Psoas muscle (tissue), 8 donors: ENCODE measurements at places on chromosomes 1 and 21. TPM values are rescaled to one million over a fixed set of nuclear protein-coding genes. Genes with fewer than 3 reads are reported as not detected.

- DNase-seq, result no peak
These were observed 200.7 kb downstream of the CHRM3 start for GRCh38 chr1:239587066-239587465.

Gene NTMT2
- not detected for total RNA-seq

Gene ERG
- total RNA-seq, result 7.6 TPM

DNA sequence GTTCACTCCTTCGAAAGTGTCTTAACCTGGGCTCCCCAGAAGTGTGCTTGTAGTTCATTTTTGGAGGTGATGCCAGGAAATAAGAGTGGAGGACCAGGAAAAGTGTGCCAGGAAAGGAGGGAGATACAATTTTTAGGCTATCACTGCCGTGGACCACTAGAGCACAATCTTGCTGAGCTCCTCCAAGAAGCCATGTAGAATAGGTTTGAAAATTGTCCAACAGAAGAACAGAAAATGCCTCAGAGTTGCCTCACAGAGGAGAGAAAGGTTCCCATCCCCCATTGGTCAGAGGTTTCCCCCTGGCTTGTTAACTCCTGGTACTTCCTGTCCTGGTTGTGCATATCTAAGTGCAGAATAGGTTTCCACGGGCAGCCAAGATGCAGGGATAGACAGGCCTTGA, 41.6 kb downstream of the CATSPERE start:
- no peak for DNase-seq

DNA sequence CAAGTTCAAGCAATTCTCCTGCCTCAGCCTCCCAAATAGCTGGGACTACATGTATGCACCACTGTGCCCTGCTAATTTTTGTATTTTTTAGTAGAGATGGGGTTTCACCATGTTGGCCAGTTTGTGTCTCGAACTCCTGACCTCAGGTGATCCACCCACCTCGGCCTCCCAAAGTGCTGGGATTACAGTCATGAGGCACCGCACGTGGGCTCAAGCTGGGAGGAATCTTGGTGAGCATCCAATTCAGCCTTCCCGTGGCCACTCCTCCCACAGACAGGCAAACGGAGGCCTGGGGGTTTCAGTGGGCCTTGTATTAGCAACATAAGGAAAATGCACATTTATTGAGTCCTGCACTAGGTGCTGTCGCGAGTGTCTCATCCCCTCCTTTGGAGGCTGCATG, 24.5 kb upstream of the VWA5B1 start:
- DNase-seq, result no peak

- DNase-seq, result peak; percentile 84
These were observed 830 bp downstream of the INPP5B start for GRCh38 chr1:37945743-37946702.

- no peak for DNase-seq
These were observed 21.6 kb downstream of the NAV1 start for GRCh38 chr1:201560328-201561194.

Gene PTPRC
- 3.9 TPM for total RNA-seq

DNA sequence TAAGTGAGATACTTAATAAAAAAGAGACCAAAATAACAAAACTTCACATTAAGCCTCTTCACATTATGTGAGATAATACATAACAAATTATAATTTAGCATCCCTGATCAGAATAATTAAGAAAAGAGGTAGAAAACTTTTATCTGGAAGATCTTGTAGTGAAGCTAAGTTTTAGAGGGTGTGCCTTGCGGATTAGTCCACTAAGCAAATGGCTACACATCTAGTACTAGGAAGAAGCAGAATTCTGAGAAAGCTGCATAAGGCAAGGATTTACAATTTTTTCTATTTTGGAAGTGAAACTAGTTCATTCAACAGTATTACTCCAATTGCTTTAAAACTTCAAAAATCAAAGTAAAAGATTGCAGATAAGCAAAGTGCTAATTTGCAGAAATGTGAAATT, 3.5 kb downstream of the YOD1 start:
- DNase-seq, result no peak

- DNase-seq, result peak; percentile 53
These were observed 21.7 kb downstream of the ECE1 start for GRCh38 chr1:21268281-21269239.

DNA sequence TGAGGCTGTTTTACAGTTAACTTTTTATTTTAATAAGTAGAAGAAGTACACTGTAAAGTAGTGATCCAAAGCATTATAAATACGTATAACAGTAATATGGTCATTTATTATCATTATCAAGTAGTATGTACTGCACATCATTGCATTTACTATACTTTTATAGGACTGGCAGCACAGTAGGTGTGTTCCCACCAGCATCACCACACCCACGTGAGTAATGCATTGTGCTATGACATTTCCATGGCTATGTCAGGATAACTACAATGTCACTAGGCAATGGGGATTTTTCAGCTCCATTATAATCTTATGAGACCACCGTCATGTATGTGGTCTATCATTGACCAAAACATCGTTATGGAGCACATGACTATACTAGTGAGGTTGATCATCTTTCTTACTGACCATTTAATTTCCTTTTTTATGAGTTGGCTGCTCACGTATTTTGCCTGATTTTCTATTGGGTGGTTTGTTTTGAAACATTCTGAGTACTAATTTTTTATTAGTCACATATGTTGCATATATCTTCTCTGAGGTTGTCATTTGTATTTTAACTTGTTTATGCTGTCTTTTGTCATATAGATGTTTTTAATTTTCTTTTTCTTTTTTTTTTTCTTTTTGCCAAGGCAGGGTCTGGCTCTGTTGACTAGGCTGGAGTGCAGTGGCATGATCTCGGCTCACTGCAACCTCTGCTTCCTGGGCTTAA, 25.3 kb upstream of the SHCBP1L start:
- DNase-seq, result no peak

DNA sequence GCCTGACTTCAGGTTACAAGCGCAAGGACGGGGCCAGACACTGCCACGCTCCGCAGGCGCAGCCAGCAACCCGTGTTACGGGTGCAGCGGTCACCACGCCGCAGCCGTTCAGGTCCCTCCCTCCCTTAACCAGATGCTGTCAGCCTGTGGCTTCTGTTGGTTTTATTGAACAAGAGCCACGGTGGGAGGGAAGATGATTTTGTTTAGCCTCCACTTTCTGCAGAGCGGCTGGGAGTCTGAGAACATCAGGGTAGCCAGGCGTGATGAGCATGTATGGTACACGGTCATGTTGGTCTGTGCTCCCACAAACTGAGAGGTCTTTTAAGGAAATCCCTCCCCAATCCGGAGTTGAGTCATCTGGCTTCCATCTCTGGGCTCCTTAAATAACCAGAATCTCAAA, 18.5 kb upstream of the ADARB1 start:
- DNase-seq, result no peak

- DNase-seq, result no peak
These were observed 38.0 kb upstream of the TADA1 start for GRCh38 chr1:166914111-166914510.

Gene COL8A2
- 0.41 TPM for total RNA-seq

- DNase-seq, result no peak
These were observed 546 bp downstream of the SPOCD1 start for GRCh38 chr1:31815307-31815645.

Gene SPRR2D
- total RNA-seq, result not detected

Gene BACH1
- total RNA-seq, result 62.5 TPM

DNA sequence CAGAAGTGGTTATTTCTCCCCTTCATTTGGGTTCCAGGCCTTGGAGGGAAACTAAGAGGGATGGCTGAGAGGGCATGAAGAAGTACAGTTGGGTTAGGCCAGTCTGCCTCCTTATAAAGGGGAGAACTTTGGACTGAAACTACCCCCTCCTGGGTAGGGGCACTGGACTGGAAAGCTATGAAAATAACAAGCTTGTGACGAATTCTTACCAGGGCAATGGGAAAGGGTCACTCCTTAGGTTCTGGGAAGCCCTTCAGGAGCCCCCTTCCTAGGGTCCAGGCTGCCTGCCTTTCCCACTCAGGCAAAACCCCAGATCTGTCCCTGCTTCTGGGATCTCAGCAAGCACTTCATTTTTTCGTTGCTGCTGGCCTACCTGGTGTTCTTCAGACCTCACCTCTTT, 9.8 kb upstream of the P3R3URF start:
- no peak for DNase-seq

DNA sequence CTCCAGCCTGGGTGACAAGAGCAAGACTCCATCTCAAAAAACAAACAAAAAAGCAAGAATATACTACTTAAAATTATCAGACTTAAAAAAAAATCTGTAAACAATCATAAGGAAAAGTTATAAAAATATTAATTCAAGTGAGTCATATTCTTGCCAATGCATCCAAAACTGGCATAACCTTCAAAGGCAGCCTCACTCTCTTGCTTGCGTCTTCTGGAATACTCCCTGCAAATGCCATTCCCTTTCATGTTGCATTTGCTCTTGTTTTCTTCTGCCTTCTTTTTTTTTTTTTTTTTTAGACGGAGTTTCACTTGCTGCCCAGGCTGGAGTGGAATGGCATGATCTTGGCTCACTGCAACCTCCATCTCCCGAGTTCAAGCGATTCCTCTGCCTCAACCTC, 32.2 kb upstream of the ZBTB8A start:
- no peak for DNase-seq

DNA sequence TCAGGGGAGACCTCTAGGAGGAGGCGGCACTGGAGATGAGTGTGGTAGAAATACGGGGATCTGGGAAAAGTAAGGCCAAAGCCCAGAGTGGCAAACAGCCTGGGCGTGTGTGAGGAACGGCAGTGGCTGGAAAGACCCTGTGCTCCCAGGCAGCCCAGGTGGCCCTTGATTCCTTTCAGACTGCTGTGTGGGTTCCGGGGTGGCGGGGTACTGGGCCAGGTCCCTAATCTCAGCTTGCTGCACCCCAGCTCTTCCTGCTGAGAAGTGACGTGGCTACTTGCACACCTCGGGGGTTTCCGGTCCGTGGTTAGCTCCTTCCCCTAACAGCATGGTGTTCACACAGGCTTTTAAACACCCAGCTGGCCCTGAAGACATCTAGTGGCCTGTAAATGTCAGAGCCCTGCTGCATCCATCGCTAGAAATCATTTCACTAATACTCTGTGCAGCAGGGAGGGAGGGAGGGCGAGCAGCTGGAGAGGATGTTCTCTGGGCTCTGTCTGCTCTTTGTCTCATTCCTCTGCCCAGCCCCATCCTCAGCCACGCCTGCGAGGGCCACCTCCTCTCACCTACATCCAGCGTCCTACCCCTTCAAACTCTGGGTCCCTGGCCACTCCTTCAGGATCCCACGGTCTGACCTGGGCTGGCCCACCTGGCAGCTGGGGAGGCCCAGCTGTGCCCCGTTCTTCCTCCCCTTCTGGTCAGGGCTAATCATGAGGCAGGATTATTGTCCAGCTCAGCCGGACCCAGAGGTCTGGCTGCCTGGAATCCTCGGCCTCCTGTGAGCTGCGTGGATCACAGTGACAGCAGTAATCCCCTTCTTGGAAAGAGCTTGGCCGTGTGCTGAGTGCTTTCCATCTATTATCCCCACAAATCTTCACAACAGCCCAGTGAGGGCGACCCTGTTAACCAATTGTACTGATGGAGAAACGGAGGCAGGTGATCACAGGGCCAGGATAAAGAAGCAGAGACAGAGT, 7.2 kb downstream of the ZDHHC18 start:
- DNase-seq, result peak; percentile 64

DNA sequence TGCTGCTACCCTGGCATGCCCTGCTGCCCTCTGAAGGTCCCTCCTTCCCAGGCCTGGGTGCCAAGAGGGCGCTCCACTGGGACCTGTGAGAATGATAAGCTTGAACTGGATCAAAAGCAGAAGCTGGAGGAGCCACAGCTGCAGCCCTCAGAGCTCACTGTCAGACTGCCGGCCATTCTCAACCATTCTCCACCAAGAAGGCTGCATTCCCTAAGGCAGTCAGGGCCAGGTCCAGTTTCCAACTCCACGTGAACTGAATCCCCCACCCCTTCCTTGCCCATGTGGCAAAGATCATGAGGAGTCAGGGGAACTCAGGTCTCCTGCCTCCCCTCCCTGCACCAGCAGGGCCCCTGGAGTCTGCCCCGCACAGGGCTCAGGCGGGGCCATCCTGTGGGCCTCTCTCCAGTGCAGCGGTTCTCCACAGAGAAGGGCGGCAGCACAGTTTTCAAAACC, 19.5 kb downstream of the SLC1A7 start:
- no peak for DNase-seq

DNA sequence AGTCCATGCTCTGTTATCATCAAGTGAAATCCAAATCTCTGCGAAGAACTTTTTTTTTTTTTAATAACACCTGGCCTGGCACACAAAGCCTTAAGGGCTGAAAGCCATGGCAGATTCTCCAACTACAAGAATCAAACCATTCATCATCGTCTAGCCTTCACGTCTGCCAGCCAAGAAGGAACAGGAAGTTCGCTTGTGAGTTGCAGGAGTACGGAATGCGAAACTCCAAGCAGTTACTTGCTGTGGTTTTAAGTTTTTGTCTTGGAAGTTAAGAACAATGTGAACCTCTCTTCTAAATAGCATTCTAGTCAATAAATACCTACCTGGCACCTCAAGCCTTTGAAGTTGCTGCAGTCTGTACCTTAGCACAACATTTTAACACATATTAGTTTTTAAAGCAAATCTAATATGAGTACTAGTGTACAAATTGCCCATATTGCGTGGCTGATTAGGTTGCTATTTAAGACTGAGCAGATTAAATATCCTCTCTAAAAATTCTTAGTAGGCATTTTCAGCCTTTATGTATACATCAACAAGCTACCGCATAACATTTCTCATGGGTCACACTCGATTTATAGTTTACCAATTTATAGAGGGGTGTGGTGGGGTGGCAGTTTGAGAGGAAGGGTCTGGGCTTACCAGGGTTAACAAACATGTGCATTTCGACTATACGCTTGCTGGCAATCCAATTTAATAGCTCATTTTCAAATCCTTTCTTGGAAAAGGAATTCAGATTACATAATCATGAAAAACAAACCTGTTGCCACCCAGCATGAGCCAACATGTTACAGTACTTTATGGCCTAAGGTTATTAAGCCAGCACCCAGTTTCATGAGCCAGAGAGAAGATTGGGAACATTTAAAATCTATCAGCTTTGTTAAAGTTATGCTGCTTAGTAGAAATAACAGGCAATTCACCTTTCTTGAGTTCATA, 22.2 kb upstream of the PTPN14 start:
- DNase-seq, result no peak

GRCh38 chr21:21165063-21165645, 166.9 kb downstream of the NCAM2 start:
- DNase-seq, result no peak

DNA sequence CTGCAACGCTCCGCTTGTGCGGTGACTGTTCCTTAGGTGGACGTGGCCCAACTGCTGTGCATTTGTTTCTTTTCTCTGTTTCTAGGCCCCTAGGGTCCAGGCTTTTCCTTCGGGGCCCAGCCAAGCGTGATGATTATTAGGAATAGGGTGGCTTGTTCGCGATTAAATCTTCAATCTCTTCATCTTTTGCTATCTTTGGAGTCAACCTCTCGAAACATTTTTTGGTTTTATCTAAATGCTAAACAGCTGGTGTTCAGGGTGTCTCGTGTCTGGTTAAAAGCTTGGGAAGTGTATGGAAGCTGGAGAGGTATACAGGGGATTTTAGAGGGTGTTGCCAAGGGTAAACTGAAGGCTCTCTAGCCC, 844 bp upstream of the PLD5 start:
- no peak for DNase-seq

Gene MROH9
- total RNA-seq, result not detected

DNA sequence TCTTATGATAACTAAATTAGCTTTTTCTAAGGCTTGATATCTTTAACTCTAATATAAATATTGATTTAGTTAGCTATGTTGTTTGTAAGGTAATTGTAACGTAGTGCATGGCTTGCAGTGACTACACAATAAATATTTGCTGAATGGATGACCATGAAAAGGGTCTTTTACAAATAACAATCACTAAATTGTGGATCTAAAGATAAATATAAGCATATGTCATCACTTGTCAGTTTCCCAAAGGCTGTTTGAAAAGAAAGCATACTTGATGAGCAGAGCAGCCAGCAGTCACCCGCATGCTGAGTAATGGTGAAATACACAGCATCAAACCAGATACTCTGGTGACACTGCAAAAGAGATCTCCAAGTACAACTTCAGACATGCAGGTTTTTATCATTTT, 92.5 kb upstream of the FMN2 start:
- DNase-seq, result no peak

Gene AIRE
- total RNA-seq, result not detected
